Activated naive CD4-positive, alpha-beta T cell treated with anti-CD3 and anti-CD28 coated beads, Interleukin-2, amount 50 U/mL, for 16 hours (primary cell): ENCODE measurements at places on chromosomes 1 and 21.

DNA sequence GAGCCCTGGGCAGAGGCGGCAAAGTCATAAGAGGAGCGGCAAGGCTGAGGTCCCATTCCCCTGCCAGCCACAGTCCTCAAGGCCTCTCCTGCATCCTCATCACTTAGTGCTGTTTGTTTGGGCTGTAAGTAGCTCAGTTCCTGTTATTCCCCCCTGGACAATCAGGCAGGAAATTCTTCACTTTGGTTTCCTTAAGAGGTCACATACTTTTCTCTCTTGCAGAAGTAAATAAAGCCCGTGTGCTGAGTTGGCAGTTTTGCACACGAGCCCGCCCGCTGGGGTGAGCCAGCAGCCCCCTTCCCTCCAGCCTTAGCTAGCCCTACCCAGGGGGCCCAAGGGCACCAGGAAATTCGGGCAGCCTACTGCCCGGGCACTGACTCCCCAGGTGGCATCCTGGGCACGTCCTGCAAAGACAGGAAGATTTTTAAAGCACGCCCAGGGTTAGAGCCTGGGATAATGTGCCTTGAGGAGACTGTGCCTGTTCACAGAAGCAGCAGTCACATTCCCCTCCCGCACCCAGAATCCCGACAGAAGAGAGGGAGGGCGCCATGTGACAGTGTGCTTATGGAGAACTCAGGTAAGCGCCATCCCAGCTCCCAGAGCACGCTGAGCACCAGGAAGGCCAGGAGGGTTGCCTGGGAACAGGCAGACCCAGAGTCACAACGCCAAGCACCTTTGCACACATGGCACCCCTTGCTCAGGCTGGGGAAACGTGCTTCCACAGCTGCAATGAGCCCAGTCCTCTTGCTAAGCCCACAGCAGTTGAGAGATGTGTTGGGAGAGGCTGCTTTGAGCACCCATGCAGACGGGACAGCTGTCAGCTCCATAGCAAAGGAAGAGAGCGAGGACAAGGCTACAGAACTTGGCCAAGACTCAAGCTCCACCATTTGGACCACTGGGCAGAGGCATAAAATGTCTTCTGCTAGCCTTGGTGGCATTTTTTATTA is 144.5 kb upstream of the TMEM51 start:
- DNase-seq = no peak

GRCh38 chr1:159916242-159917051 is 8.9 kb downstream of the TAGLN2 start:
- DNase-seq = no peak

DNA sequence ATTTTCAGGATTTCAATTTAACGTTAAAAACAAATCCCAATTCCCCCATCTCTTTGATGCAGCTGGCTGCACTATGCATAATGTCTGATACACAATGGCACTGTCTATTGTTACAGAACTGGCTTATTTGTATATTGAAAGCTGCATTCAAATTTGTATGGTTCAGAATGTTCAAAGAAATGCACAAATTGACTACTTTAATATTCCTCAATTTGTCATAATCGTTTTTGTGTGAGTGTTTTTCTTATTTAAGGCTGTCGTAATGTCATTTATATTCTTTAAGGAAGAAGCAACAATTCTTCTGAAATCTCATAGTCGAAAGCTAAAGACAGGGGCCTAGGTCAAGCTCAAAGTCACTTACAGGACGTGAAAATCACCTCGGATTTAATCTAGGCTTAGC is 341.4 kb upstream of the ZRANB2 start:
- no peak for DNase-seq

DNA sequence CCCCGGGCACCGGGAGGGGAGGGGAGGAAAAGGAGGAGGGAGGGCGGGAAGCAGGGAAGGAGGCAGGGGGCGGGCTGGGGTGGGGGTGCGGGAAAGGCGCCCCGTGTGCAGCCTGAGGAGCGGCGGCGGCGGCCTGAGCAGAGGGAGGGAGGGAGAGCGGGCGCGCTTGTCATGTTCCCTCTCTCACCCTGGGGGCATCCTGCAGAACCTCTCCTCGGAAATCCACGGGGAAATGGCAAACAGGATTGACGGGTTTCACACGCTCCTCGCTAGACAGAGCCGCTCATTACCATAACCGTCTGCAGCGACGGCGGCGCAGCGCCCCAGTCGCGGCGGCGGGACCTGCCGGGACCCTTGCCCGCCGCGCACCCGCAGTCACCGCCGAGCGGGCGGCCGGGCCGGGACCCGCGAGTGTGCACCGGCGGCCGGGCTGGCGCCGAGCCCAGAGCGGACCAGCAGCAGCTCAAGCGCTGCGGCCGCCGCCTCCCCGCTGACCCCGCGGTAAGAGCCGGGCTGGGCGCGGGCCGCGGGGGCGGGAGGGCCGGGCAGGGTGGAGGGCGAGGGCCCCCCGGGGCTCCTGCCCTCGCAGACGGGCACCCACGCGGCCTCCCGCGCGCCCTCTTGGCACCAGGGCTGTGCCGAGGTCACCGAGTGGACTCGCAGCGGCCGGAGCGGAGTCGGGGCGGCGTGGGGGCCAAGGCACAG is at the start of gene SERTAD4:
Gene SERTAD4 (plus strand): TSS at position 286 of the 705 bp plus-strand sequence. CDS start 5,165 bp downstream, outside the sequence.
- DNase-seq = no peak

DNA sequence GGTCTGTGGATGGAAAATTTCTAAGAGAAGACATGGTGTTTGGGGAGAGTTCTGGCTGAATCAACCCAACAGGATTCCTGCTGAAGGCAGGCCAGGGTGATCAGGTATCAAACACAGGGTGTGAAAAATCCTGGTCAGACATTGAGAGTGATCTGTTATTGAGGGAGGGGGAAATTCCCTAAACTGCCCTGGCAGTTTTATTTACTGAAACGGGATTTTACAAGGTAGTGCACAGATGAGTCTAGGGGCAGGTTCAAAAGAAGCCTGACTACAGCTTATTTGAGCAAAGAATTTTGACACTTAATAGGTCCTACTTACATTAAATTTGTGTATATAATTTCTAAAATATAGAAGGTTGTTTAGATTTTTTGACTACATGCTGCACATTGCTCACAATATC is 569.4 kb upstream of the RGS18 start:
- no peak for DNase-seq

- no peak for DNase-seq
These were observed 131.8 kb upstream of the SGIP1 start for GRCh38 chr1:66402194-66402593.

- DNase-seq = no peak
These were observed 107.2 kb upstream of the WLS start for GRCh38 chr1:68339505-68339904.

GRCh38 chr1:220890602-220891001 is 11.4 kb downstream of the HLX start:
- DNase-seq = no peak

- no peak for DNase-seq
These were observed 3.7 kb downstream of the MMEL1 start for GRCh38 chr1:2628933-2629626.

DNA sequence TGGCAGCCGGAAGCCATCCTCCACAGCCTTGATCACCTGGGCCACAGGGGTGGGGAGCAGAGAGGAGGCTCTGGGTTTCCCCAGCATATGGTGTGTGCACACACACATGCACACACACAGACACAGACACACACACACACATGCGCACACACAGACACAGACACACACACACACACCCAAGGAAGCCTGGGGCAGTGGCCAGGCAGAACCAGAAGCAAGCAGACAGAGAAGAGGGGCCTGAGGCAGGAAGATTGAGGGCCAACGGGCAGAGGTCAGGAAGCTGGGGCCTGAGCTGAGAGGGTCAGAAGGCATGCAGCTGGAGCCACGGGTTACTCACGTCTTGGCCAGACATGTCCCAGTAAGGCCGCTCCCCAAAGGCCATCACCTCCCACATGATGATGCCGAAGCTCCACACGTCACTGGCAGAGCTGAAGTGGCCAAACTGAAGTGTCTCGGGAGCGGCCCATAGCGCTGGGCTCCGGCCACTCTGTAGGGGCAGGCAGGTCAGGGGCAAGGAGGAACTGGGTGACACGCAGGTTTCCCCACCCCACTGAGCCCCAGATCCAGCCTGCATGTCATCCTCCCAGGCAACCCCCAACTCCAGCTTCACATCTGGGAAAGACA is 27.4 kb downstream of the CDCA8 start:
- DNase-seq = no peak

GRCh38 chr1:201557572-201557958 is 18.6 kb downstream of the NAV1 start:
- no peak for DNase-seq
